ENCODE measurements at places on chromosomes 1 and 21.

DNA sequence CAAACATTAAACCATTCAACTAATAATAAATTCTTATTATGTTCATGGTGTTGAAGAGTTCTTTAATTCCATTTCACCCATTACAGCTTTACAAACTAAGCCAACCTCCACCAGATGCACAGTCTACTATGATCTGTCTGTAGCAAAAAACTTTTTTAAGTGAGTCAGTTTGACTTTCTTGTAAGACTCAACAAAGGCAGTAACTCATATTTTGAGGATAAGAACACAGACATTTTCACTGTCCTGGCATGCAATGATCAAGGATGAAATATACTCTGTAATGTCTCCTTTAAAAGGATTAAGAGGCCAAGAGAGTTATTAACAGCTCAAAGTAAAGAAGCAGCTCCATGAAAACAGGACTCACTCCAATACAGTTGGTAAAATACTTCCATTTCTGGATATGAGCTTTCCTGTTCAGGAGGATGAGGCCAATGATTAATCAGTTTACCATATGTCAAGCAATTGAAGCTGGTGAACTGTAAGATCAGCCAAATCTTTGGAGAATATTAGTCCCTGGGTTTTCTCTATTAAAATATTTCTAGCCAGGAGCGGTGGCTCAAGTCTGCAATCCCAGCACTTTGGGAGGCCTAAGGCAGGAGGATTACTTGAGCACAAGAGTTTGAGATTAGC, 20.6 kb downstream of the XKR8 start:
- no peak for DNase-seq

DNA sequence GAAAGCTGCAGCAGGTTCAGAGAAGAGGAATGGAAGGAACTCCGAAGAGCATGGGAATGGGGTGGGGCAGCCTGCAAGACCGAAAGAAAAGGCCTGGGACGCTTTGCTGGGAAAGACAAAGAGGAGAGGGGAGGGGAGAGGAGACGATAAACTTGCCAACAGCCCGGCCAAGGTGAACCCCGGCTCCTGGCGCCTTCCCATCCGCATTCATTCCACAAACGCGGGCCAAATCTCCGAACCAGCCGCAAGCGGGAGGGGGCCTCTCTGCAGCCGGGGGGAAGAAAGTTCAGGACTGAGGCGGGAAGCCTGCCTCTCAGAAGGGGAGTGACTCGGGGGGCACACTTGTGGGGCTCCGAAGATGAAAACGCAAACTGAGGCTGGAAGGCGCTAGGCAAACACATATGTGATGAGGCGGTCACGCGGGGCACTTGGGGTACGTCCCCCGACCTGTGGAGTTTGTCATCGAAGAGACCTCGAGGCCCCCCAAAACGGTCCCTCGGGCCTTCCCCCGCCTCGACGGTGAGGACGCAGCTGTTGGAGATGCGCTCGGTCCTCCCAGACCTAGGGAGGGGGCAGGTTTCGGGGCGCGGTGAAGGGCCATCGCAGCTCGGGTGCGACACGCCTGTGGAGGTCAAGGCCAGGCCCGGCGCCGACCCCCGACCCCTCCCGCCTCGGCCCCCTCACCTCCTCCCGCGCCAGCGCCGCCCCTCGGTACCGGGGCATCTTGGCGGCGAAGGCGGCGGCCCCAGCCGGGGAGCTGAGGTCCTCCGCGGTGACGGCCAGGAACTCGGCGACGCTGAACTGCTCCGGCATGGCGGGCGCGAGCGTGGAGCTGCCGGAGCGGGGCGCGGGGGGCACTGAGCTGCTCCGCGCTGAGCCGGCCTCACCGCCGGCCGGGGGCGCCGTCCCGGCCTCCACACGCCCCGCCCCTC, at the start of gene ASAP3:
Gene ASAP3, minus strand, starts transcription at position 859 of the 932 bp plus-strand sequence. Its CDS starts 46 bp downstream, at position 813.
- DNase-seq: no peak

DNA sequence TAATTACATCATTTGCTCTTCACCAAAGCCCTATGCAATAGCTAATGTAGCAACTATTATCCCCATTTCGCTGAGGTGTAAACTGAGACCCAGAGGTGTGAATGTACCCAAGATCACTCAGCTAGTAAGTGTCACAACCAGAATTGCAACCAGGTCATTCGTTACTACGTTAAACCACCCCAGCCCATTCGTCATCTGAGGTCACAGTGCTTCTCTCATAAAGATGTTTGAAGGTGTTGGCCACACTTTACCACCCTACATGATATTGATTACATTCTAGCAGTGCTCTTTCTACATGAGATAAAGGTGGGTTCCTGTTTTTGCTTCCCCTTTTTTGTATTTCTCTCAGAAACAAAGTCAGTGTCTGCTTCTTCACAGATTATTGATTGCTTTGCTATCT, 195.3 kb downstream of the ZBTB18 start:
- DNase-seq: no peak

GRCh38 chr1:194062526-194062925, 876.1 kb upstream of the B3GALT2 start:
- no peak for DNase-seq

DNA sequence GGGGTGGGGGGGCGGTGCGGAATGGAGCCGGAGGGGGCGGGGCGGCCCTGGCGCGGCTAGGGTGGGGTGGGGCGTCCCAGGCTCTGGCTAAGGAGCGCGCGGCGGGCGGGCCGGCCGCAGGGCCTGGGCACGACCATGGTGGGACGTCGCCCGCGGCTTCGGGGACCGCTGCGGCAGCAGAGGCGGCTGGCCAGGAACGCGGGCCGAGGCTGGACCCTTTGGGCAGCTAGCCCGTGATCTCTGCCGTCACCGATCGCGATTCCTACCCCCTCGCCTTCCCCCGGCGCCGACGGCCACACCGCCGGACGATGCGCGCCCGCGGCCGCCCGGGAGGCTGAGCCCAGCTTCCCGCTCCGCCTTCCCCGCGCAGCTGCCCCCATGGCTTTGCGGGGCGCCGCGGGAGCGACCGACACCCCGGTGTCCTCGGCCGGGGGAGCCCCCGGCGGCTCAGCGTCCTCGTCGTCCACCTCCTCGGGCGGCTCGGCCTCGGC, at the start of gene MAP3K21:
Gene MAP3K21, plus strand, starts transcription at position 74 of the 491 bp plus-strand sequence. Its CDS starts 305 bp downstream, at position 379.
- DNase-seq: no peak

GRCh38 chr1:226046240-226046639, 16.3 kb upstream of the H3-3A start:
- DNase-seq: peak; percentile 87

DNA sequence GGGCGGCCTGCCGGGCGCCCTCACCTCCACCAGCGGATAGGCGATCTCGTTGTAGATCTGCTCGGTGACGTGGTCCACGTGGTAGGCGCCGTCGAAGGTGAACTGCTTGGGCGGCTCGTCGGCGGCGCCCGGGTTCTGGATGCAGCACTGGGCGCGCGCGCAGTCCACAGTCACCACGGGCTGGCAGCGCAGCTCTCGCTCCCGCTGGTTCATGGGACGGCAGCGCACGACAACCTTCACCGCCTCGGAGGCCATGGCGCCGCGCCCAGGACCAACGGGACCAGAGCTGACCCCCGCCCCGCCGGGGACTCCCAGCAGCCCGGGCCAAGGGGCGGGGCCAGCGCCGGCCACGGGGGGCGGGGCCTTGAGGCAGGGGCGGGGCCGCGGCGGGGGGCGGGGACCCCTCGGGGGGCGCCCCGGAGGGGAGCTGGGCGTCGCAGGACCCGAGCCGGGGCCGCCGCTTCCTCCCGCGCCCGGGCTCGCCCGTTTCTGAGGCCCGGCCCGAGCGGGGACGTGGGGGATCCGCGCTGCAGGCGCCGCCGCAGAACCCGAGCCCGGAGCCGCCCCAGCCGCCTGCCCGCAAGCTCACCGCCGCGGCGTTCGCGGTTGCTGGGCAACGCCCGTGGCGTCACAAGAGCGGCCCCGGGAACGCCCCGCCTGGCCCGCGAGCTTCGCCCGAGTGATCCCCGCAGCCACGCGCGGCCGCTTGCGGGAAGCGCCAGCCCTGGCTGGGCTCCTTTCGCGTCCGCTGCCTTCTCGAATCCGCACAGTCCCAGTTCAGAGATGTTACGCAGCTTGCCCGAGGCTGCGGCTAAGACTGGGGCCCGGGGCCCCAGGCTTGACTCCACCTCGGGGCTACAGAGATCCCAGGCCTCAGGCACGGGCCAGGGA, at the start of gene KIF17:
Gene KIF17, minus strand, starts transcription at position 556 of the 891 bp plus-strand sequence. Its CDS starts 301 bp downstream, at position 255.
- DNase-seq: peak; percentile 79

- DNase-seq: no peak
These were observed 12.2 kb upstream of the CLSTN1 start for GRCh38 chr1:9835758-9836631.

- peak; percentile 75 for DNase-seq
These were observed 1.2 kb downstream of the BTF3L4 start for GRCh38 chr1:52057255-52057654.

DNA sequence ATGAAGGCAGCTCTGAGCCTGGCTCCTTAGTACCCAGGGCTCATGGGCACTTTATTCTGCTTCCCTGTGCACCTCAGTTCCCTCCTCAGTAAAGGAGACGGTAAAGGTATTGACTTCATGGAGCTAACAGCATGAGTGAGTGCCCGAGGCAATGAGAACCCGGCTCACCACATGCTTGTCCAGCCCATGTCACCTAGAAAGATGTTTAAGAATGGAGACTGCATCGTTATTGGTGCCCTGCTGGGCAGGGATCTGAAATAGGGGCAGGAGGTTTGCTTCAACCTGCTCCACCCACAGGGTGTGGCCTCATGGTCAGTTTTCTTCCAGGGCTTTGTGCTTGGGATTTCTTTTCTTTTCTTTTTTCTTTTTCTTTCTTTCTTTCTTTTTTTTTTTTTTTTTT, 7.0 kb upstream of the KCNE1 start:
- DNase-seq: no peak

DNA sequence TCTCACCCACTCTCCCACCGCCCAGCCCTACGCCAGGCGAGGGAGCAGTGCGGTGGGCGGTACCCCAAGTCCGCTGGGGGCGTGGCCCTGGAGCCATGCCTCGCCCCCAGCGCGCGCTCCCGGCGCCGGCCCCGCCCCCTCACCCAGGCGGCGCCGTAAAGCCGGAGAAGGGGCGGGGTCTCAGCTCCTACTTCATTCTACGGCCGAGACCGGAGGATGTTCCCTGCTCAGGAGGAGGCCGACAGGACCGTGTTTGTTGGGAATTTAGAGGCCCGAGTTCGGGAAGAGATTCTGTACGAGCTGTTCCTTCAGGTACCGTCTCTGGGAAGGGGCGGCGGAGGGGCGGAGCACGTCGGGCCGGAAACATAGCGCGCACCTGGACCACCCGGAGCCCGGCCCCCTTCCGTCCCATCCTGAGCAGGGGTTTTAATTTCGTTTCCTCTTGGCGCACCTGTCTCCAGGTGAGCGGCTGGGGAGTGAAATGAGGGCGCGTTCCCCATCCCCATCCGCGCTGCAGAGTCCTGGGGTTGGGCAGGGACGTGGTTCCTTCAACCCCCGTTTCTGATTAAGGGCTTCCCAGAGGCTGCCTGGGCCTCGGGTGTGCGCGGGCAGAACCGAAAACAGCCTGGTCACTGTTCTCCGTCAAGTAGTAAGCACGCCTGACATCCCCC, at the start of gene RBM11:
Gene RBM11, plus strand, starts transcription at position 187 of the 671 bp plus-strand sequence. Its CDS starts 30 bp downstream, at position 217.
- peak; percentile 81 for DNase-seq

- DNase-seq: no peak
These were observed 18.4 kb downstream of the ZBTB17 start for GRCh38 chr1:15957221-15958095.

- DNase-seq: no peak
These were observed 2.6 kb upstream of the C1orf174 start for GRCh38 chr1:3902571-3903091.

GRCh38 chr21:27827972-27828371, 861.1 kb upstream of the ADAMTS5 start:
- DNase-seq: no peak

DNA sequence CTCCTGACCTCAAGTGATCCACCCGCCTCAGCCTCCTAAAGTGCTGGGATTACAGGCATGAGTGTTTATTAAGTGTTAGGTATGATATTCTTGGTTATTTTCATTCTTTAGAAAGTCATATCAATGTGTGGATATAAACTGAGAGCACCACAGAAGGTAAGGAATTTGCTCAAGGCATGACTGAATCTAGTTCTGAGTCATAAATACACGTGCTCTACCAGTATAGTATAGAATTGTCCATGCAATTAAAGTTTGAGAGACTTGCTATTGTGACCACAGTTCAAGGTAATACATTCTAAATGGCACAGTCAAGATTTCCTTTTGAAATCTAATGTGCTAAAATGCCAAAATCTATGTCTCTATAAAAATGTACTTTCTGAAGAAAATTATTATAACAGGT, 401.1 kb upstream of the CHRM3 start:
- no peak for DNase-seq

- no peak for DNase-seq
These were observed 29.9 kb downstream of the SPAG17 start for GRCh38 chr1:118155106-118155505.

DNA sequence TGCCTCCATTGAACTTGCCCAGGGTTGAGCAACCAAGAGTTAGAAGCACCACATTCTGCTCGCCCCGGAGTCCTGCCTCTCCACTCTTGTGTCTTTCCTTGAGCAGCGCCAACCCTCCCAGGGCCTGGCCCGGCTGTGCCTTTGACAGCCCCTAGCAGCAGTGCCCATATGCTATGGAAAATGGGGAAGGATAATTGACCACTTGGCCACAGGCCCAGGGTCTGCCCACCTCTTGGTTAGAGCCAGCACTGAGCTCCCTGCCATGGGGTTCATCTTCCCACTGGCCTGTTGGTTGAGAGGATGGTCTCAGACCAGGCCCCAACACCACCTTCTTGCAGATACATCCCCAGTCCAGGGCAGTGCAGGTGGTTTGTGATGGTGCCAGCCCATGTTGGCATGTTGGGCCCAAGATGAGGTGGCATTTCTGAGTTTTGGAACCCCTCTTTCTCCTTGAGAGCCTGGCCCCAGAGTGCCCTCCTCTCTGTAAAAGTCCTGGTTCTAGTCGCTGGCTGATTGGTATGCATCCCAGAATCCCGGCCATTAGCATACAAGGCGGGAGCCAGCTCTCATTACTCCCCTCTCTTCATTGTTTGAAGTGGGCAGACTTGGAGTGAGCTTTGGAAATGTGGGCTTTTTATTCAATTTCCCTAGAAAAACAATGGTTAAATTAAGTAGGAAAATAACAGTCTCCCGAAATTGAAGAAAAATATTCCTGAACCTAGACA, 7.6 kb downstream of the ARHGEF10L start:
- no peak for DNase-seq

DNA sequence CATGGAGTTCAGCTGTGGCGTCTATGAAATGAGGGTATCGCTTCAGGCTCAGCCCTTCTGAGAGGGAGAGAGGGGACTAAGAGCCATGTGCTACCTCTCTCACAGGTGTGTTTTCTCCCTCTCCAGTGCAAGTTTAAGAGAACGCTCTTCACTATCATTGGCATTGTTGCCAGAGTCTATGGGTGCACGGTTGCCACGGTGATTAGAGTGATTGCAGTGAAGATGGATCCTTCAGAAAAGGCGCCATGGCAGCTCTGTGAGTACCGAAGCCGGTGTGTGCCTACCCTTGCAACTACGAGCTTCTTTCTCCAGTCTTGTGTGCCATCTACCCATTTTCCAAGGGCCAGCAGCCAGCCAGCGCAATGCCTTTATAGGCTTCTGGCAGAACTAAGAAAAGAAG, 290.5 kb downstream of the OMA1 start:
- DNase-seq: no peak

- peak; percentile 94 for DNase-seq
These were observed 292.2 kb downstream of the SMYD3 start for GRCh38 chr1:246214708-246215509.

- DNase-seq: no peak
These were observed 6.7 kb upstream of the GPR25 start for GRCh38 chr1:200866116-200866515.

- no peak for DNase-seq
These were observed 360.4 kb upstream of the NR5A2 start for GRCh38 chr1:199667089-199667488.

Measured in suppressor macrophage treated with lipopolysaccharide for 4 hours (primary cell).